ENCODE measurements at places on chromosomes 2 and 18.

DNA sequence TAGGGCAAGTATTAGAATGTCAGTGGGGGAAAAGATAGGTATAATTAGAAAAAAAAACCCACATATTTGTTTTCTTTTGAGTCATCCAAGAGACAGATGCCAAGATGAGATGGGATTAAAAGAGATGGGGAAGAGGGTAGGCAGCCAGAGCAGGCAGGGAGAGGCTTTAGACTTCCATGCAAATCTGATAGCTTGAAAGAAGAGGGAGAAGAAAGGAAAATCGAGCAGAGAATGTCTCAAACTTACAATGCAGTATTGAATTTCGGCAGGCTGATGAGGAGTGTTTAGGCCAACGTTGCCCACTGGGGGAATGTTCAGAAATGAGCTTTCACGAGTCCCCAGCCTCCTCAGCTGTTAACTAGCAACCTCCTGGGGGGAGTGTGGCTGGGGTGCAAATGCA, 91.3 kb downstream of the SPATS2L start:
- DNase-seq, result no peak

GRCh38 chr2:182817558-182817957, 48.9 kb downstream of the FRZB start:
- no peak for DNase-seq

DNA sequence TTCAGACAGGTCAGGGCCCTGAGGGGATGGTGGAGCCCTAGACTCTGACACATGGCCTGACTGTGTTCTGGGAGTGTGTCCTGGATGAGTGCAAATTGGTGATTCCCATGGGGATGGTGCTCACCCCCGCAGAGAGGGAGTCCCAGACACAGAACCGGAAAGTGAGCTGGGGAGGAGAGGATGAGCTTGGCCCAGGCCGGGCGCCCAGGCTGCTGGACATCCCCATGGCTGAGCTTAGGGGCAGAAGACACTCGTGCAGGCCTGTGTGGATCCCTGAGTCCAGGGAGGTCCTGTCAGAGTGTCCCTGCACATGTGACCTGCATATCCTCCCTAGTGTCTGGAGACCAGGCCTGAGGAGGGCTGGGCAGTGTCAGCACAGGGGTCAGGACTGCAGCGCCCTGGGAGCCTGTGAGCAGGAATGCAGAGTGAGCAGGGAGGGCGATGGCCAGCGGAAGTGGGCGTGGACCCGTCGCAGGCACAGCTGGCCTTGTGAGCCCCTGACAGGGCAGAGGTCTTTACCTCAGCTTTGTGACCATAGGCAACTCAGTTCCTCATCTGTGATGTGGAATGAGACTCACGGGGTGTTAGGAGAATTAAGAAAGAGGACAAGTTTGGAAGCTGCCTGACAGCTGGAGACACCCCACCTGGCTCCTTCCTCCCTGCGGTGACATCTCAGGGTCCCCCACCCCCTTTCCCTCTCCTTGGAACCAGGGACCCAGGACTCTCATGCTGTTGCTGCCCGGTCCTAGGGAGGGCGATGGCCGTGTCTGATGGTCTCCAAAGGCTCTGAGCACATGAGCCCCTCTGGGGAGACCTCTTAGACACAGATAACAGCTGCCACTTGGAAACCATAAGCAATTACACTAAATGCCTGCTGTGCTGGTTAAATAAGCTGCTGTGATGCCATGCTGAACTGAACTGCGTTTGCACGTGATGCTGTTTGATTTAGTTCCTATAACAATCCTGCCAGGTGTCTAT, 62.6 kb upstream of the HS6ST1 start:
- peak; percentile 12 for DNase-seq

DNA sequence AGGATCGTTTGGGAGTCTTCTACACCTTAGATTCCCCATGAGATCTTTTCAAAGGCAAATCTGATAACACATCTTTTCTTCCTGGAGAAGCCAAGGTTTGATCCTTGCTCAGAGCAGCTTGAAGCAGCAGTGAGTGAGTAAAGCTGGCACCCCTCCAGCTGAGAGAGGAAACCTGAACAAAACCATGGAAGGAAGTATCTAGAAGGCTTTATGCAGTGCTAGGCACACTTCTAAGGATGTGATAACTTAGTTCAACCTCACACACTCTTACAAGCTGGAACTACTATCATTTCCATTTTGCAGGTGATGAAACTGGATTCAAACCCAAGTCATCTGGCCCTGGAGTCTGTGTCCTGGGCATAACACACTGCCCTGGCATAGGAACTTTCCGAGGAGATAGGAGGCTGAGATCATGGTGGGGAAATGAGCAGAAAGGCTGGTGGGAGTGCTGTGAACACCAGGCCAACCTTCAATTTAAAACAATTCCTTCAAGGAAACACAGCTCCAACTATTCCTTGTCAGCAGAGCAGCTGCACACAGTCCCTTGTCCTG, 71.2 kb downstream of the CTAGE1 start:
- no peak for DNase-seq

GRCh38 chr2:17604050-17604449, 63.6 kb downstream of the VSNL1 start:
- DNase-seq, result no peak

DNA sequence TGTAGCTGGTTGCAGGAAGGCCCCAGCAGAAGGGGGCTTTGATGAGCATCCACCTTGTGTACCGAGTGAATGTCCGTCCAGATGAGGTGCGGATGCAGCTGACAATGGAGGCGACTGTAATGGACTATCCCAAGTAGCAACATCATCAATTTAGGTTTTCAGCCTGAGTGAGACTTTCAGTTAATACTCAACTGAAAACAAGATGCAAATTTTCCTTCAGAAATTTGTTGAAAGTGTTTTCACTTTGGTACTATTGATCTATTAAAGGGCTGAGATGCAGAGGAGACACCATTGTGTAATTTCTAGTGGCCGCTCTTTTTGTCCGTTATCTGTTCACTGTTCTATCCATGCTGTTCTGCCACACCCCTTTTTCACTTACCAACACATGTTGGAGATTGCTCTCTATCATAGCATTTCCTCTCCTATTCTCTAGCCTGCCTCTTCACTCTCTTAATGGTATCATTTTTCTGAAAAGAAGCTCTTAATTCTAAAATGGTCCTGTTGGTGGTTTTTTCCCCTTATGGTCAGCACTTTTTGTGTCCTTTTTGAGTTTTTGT, 12.0 kb upstream of the CASP8 start:
- no peak for DNase-seq

GRCh38 chr2:214169736-214170135, 241.1 kb upstream of the VWC2L start:
- DNase-seq, result no peak

GRCh38 chr18:37275237-37275741, 290.3 kb downstream of the CELF4 start:
- no peak for DNase-seq

- no peak for DNase-seq
These were observed 15.5 kb downstream of the HDAC4 start for GRCh38 chr2:239385096-239386000.

DNA sequence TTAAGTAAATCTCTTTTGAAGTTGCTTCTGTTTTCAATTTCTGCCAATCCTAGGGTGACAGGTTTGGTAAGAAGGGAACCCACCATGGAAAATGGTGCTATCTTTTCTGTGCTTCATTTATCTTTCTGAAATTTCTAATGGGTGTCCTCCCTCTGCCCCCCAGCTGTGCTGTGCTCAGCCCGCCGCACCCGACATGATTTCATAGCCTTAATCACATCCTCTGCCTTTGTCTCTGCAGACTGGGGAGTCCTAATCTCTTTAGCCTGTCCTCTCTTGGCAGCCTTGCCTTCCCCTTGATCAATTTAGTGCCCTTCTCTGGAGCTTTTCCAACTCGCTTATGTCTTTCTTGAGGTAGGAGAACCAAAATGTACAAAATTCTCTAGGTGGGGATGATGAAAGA, 49.3 kb downstream of the DNMT3A start:
- DNase-seq, result no peak

GRCh38 chr18:58694221-58694620, 23.0 kb downstream of the MALT1 start:
- no peak for DNase-seq

DNA sequence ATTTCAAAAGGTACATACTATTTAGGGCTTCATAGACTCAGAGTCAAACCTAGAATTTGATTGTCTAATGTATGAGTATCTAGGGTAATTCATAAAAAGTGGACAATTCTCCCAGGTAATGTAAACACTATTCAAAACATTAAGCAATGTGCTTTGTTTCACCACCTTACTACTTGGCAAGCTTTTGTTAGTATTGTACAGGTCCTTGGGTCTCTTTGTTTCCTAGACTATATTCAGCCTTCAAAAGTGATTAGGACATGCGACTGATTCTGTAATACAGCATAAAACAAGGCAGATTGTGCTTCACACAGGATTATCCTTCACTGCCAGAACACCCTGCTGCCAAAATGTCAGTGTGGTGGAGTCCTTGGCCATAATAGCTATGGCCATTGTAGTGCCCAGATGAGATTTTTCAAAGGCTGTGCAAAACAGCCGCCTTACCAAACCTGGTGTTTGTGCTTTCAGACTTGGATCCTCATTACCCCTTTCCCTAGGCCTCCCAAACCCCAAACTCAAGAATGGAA, 90.1 kb upstream of the CAVIN2 start:
- DNase-seq, result no peak

GRCh38 chr2:239939736-239940483, 85.2 kb downstream of the NDUFA10 start:
- DNase-seq, result no peak

GRCh38 chr18:61398961-61399705, 65.9 kb downstream of the CDH20 start:
- DNase-seq, result no peak

DNA sequence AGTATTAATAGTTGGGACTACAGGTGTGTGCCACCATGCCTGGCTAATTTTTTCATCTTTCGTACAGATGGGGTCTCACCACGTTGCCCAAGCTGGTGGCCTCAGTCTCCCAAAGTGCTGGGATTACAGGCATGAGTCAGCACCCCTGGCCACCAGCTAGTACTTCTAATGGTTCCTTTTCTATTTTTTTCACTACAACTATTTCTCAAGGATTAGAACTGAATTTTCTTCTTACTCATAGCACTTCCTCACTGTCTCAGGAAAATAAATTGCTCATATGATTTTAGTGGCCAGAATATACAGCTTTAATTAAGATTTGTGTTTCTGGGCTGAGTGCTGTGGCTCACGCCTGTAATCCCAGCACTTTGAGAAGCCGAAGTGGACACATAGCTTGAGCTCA, 43.2 kb upstream of the SOS1 start:
- no peak for DNase-seq

- DNase-seq, result no peak
These were observed 199.4 kb downstream of the FSHR start for GRCh38 chr2:48954935-48955334.

GRCh38 chr2:153138651-153139375, 339.7 kb downstream of the RPRM start:
- no peak for DNase-seq

GRCh38 chr18:903701-904100, 970 bp upstream of the ADCYAP1 start:
- no peak for DNase-seq
